Nephron progenitor cell (in vitro differentiated cells): ENCODE measurements at places on chromosomes 2 and 18.

- DNase-seq: no peak
These were observed 46.0 kb downstream of the ACAA2 start for GRCh38 chr18:49767111-49768050.

DNA sequence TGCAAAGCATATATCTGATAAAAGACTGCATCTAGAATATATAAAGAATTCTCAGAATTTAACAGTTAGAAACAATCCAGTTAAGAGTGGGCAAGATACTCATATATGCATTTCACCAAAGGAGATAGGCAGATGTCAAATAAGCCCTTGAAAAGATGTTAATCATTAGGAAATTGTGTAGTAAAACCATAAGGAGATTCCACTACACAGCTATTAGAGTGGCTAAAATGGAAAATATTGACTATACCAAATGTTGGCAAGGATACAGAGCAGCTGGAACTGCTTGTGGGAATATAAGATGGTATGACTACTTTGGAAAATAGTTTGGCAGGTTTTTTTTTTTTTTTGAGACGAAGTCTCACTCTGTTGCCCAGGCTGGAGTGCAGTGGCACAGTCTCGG, 59.5 kb downstream of the CAB39 start:
- DNase-seq: no peak

DNA sequence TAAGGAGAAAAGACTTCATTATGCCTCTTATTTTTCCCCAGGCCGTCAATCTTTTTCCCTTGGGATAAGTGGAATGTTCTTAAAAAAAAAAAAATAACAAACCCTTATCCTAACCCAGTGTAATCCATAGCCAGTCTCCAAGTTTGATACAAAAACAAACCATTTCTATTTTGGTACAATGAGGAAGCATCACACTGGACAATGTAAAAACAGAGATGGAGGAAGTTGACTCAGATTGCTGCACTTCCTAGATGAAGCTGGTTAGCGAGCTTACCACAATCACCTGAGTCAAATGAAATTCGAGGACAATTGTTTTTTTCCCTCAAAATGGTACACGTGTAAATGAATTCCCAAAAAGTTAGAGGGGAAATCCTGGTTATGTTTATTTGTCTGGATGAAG, 259.7 kb downstream of the TCF4 start:
- DNase-seq: no peak

- no peak for DNase-seq
These were observed 21.5 kb upstream of the FSHR start for GRCh38 chr2:49175831-49176230.

- DNase-seq: no peak
These were observed 250.8 kb upstream of the TCF4 start for GRCh38 chr18:55838841-55839240.

DNA sequence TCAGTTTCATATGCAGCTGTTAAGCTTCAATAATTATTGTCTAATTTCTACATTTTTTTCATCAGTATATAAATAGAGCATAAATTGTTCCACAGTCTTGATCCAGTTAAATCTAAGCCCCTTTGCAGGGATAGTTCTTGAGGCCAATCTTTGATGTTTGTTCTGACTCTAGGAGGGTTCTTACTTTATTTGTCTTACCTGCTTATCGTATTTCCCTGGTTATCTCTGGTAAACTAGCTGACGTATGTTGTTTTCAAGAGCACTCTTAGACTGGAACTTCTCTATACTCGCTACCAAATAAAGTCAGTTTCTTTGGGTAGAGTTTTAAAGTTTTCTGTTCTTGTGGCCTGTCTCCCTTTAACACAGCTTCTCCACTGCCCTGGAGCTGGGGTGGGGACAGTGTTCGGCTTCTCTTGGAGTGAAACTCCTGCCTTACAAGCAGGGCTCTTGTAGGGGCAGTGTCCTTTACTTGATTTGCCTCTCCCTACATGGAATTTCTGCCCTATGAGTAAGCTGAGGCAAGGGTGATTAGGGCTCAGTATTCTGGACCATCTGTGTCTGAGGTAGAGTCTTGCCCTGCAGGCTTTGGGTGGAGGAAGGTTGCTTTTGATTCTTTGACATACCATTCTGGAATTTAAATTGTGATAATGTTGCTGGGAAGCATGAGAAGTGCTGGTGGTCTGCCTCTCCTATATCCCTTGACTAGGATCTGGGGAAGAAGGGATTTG, 90.3 kb downstream of the PTPN4 start:
- no peak for DNase-seq

DNA sequence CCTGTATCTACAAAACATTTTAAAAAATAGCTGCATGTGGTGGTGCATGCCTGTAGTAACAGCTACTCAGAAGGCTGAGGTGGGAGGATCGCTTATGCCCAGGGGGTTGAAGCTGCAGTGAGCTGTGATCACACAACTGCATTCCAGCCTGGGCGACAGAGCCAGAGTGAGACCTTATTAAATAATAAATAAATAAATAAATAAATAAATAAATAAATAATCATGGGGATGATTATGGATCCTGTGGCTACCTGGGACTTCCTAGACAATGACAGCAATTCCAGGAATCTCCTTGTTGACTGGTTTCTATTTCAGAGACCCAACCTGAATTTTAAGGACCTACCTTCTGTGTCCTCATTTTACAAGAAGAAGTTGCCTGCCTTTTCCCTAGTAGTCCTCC, 91.5 kb downstream of the KCTD18 start:
- DNase-seq: no peak
